H1 (cell line): ENCODE measurements at places on chromosomes 7 and 10. TPM values are rescaled to one million over a fixed set of nuclear protein-coding genes. Genes with fewer than 3 reads are reported as not detected.
A peak's percentile ranks its signal among the peaks of the same experiment; 100 is the strongest.

- peak overlapping the region; percentile 83 for H3K4me3 ChIP-seq
- H3K4me1 ChIP-seq = no peaks in the 10 kb centered on the region
- no peaks in the 10 kb centered on the region for H3K36me3 ChIP-seq
- H3K27ac ChIP-seq = no peak overlapping the region
Measured at GRCh38 chr7:45156516-45157272, 897 bp upstream of the RAMP3 start.

DNA sequence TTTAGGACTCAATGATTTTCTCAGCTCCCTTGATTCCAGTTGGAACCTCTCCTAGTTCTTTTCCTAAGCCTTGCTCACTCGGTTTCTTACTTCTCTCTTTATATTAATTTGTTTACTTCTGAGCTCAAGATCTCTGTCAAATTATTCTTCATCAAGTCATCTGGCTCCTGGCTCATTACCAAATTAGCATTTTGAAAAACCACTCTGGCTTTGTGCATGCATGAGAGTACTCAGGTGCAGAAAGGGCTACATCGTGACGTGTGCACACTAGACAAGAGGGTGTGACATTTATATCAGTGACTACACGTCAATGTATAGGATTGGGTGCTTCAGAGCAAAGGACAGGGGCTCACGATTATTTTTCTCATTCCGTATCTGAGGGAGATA lies 645.7 kb upstream of the DPP6 start:
- H3K27me3 ChIP-seq = no peaks in the 10 kb centered on the region
- H3K27ac ChIP-seq = no peak overlapping the region
- DNase-seq = no peak
- no peak overlapping the region for H3K4me3 ChIP-seq
- H3K4me1 ChIP-seq = no peaks in the 10 kb centered on the region

GRCh38 chr7:585229-585711 lies 65.6 kb upstream of the PDGFA start:
- no peaks in the 10 kb centered on the region for H3K27me3 ChIP-seq
- no peak for DNase-seq
- H3K4me3 ChIP-seq = no peak overlapping the region
- no peaks in the 10 kb centered on the region for H3K4me1 ChIP-seq
- H3K36me3 ChIP-seq = peaks cover 8% of the 10 kb centered on the region; the same call in 1 of the 2 replicates

GRCh38 chr10:97573672-97574071 lies 1.1 kb downstream of the ANKRD2 start:
- H3K27ac ChIP-seq = no peak overlapping the region
- no peaks in the 10 kb centered on the region; the same call in 1 of the 2 replicates for H3K36me3 ChIP-seq
- H3K4me1 ChIP-seq = 0 out of 2 replicates have a peak, but pooled peaks cover 2% of the 10 kb centered on the region
- no peaks in the 10 kb centered on the region for H3K27me3 ChIP-seq
- H3K4me3 ChIP-seq = no peak overlapping the region
- no peak for DNase-seq

DNA sequence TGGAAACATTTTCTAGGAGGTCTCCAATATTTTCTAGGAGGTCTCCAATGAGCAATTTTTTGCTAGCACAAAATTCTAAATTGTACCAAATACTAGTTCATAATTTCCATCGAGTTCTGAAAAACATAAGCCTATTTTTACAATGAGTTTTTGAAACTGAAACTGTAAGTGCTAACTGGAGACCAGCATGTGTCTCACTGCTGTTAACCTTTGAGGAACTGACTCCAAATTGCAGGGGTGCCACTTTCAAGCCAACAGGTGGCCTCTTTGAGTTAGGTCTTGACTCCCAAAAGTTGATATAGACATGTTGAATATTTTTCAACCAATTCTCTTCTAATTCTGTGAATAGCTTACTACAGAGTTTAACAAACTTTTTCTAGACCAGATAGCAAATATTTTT lies 58.8 kb downstream of the CAV1 start:
- H3K36me3 ChIP-seq = no peaks in the 10 kb centered on the region
- DNase-seq = no peak
- H3K4me1 ChIP-seq = no peaks in the 10 kb centered on the region
- no peak overlapping the region for H3K4me3 ChIP-seq
- H3K27ac ChIP-seq = no peak overlapping the region

DNA sequence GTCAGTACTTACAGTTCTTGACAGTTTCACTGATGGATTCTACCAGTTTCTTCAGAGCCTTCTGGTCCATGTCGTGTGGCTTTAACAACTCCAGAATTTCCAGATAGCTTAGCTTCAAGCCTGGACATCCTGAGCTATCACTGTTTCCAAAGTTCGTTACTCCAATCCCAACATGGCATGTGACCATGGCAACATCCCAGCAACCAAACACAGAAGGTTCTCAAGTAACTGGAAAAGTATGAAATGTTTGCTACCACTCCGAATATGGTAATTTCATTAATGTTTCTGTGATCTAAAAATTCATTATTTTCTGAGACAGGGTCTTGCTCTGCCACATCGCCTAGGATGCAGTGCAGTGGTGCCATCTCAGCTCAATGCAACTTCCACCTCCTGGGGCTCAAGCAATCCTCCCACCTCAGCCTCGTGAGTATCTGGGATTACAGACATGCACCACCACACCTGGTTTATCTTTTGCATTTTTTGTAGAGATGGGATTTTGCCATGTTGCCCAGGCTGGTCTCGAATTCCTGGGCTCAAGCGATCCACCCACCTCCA lies 29.3 kb downstream of the RBM48 start:
- H3K4me3 ChIP-seq = no peak overlapping the region
- H3K27ac ChIP-seq = no peak overlapping the region
- no peaks in the 10 kb centered on the region for H3K4me1 ChIP-seq
- H3K36me3 ChIP-seq = 0 out of 2 replicates have a peak, but pooled peaks cover 8% of the 10 kb centered on the region
- H3K27me3 ChIP-seq = no peaks in the 10 kb centered on the region
- no peak for DNase-seq

GRCh38 chr10:123835575-123835974 lies 56.0 kb downstream of the CPXM2 start:
- H3K36me3 ChIP-seq = no peaks in the 10 kb centered on the region
- no peak overlapping the region for H3K4me3 ChIP-seq
- peaks cover 4% of the 10 kb centered on the region for H3K4me1 ChIP-seq
- no peak for DNase-seq

DNA sequence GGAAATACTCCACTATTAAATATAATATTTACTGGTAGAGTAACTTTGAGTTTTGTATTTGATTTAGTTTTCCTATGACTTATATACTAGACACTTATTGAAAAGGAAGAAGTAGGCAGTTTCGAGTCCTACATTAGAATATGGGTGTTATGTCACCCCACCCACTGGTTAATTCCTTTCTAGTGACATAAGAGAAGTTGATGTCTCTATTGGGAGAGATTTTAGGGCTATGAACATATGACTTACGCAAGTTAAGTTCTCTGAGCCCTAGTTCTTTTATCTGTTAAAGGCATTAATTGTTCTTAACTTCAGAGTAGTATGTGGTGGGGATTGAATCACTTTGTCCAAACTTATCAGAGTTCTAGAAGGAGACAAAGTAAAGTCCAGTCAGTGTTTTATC lies 30.5 kb downstream of the CPED1 start:
- H3K4me3 ChIP-seq = no peak overlapping the region
- H3K4me1 ChIP-seq = no peaks in the 10 kb centered on the region
- no peak for DNase-seq
- no peaks in the 10 kb centered on the region for H3K27me3 ChIP-seq

Gene PLEKHS1
- total RNA-seq = not detected in 2 replicates

DNA sequence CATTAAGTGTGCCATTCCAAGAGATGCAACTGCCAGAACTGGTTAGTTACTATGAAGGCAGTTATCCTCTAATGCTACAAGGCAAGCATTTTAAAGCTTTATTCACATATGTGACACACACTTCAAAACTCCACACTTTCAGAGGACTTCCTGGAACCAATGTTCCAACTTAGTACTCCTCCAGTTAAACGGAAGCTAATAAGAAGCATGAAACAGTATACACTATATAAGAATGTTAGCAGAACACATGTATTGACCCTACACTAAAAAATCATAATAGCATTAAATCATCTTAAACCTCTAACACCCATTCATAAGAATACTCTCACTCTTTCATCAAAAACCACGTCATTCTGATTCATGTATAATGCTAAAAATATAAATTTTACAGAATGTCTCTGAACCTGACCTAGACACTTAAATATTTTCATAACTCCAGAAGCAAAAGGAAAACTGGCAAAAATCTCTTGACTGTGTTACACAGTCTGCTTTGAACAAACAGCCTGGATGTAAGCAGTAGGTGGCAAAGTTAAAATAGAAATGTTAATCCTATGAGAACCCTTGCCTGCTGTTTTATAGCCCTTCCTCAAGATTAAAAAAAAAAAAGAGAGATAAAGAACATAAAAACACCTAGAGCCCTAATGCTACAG lies 135.0 kb downstream of the SEMA3C start:
- no peak for DNase-seq
- peaks cover 1% of the 10 kb centered on the region; the same call in 1 of the 2 replicates for H3K4me1 ChIP-seq
- no peak overlapping the region for H3K4me3 ChIP-seq
- no peak overlapping the region for H3K27ac ChIP-seq
- H3K27me3 ChIP-seq = no peaks in the 10 kb centered on the region
- no peaks in the 10 kb centered on the region for H3K36me3 ChIP-seq

- no peak for DNase-seq
- H3K27ac ChIP-seq = no peak overlapping the region
- H3K27me3 ChIP-seq = peaks cover 1% of the 10 kb centered on the region
- H3K4me3 ChIP-seq = no peak overlapping the region
- H3K36me3 ChIP-seq = no peaks in the 10 kb centered on the region
Measured at GRCh38 chr7:142158736-142159496, 47.4 kb downstream of the MGAM2 start.

GRCh38 chr10:93061594-93062513 lies 1.3 kb downstream of the CYP26C1 start:
- H3K27me3 ChIP-seq = peaks cover 92% of the 10 kb centered on the region
- H3K4me1 ChIP-seq = peaks cover 22% of the 10 kb centered on the region
- peaks cover 20% of the 10 kb centered on the region; the same call in 1 of the 2 replicates for H3K36me3 ChIP-seq
- H3K4me3 ChIP-seq = peak overlapping the region; percentile 42; the same call in 1 of the 2 replicates
- H3K27ac ChIP-seq = no peak overlapping the region
